Cardiac septum (tissue), 1 donor: ENCODE measurements at places on chromosomes 4 and X.

DNA sequence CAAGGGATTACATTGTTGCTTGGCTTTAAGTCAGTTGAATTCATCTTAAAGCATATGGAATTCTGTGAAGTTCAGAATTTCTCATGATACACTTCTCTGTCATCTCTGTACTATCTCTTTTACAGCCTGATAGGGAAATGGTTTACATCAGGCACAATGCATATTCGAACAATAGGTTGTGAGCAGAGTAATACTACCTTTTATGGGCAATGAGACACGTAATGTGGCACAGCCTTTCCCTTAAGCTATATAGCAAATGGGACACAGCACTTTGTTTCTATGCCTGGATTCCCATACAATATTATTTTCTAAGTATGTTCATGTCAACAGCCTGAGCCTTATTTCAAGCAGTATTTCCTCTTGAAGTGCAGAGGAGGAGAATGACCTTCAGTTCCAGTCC lies 58.4 kb downstream of the SYNPO2 start:
- no peak for DNase-seq

- no peak for DNase-seq
Observed at GRCh38 chr4:166527500-166527899, 654.5 kb downstream of the TLL1 start.

DNA sequence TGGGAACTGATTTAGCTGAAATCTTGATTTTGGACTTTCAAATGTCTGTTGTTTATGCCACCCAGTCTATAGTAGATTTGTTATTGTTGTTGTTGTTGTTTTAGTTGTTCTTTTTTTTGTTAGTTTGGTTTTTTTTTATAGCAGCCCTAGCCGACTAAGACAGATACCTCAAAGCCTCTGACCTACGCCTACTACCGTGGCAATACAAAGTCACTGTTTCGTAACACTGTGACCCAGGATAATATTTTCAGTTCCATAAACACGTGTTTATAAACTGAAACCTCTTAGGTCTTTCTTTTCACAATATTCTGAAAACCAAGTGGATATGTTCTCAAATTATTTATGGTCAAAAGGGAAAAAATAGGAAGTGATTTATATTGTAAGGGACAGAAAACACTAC lies 32.8 kb downstream of the VCX2 start:
- DNase-seq = no peak

DNA sequence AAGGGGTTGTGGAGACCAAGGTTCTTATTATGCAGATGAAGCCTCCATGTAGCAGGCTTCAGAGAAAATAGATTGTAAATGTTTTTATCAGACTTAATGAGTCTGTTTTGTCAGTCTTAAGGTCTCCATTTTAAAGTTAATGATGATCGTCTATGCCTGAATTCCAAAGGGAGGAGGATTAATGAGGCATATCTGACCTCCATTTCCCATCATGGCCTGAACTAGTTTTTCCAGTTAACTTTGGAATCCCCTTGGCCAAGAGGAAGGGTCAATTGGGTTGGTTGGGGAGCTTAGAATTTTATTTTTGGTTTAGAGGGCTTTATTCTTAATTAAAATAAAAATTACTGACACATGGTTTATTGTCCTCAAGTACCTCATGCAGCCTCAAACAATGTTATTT lies 6.9 kb upstream of the PARM1 start:
- DNase-seq = no peak
